ENCODE measurements at places on chromosomes 6 and 20.
A peak's percentile ranks its signal among the peaks of the same experiment; 100 is the strongest.

DNA sequence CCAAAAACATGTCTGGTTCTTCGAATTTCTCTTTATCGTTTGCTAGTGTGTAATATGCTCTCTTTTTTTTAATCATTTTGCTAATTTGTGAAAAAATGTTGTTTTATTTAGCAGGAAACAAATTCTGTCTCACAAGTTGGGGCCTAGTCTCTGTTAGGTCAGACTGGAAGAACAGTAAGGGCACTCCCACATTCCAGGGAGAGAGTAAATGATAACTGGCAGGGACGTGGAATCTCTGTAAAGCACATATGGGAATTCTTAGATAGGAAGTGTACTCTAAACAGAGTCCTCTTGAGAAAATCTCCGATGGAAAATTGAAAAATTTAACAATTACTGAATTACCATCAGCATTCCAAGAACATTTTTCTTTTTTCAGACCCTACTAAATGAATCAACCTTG is 16.4 kb upstream of the CCDC28A start:
- no peak for DNase-seq

DNA sequence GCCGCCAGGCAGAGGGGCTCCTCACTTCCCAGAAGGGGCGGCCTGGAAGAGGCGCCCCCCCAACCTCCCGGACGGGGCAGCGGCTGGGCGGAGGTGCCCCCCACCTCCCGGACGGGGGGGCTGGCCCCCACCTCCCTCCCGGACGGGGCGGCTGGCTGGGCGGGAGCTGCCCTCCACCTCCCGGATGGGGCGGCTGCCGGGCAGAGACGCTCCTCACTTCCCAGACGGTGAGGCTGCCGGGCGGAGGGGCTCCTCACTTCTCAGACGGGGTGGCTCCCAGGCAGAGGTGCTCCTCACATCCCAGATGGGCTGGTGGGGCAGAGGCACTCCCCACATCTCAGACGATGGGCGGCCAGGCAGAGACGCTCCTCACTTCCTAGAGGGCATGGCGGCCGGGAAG is 389.7 kb upstream of the EYS start:
- no peak for DNase-seq

DNA sequence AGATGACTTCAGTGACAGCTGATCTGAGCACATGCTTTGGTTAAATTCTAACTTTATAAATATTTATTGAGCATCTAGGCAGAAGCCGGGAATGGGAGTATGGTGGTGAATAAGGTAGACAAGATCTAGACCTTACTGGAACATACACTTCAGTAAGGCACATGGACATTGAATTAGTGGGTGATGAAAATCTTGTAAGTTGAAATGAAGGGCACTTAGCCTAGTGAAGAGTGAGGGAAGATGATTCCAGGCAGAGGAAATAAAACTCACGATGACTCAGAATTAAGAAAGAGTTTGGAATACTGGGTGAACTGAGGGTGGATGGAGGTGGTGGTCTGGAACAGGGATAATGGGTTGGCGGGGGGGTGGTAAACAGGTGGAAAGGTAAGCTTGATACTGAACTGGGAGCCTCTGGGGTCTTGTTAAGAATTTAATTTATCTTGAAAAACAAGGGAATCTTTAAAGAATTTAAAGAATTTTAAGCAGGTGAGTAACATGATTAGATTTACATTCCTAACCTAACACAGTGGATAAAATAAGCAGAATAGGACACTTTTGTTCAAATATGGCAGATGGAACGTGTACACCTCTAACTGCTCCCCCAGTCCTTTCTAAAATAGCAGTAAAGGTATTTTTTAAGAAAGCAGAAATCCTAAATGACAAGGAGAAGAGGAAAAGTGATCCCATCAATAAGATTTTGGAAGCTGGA is 75.2 kb upstream of the ARHGAP18 start:
- DNase-seq = no peak

GRCh38 chr20:49877386-49877921 is 37.9 kb downstream of the SPATA2 start:
- DNase-seq = no peak

DNA sequence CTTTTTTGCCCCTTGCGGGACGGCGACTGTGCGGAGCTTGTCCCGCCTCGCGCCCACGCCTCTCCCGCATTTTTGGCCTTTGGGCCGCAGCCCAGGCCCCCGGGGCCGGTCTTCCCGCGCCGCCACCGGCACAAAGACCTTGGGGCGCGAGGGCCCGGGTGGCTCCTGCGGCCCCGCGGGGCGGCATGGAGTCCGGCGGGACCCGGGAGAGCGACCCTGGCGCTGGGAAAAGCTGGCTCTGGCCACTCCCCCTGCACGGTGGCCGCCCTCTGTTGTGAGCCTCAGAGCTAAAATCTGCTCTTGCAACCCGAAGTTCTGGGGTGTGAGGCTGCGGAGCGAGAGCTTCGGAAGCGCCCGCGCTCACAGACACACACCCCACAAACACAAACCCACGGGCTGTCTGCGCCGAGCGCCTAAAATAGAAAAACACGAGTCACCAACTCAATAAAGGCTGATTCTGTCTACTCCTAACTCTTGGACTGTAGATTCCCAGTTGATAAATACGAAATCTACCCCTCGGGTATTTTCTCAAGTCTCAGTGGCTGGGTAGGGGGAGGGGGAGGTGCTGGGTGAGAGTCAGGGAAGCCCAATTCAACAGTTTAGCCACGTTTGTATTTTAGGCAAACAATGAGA is 496 bp upstream of the BEND3 start:
- DNase-seq = peak; percentile 4

DNA sequence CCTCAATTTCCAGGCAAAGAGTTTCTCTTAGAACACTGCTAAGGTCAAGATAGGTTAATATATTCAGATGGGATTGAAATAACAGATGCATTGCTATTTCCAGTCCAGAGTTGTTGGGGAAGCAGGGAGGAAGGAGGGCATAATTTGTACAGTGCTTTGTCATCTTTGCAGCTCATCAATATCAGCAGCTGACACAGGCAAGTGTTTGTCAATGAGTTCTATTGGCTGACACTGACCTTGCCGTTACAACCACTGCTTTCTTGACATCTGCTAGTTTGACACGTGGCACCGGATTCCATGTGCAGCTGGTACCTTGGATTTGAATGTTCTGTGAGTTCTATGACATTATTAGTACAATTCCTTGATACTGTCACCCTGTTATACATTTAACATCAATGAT is 28.0 kb upstream of the MLIP start:
- DNase-seq = no peak

DNA sequence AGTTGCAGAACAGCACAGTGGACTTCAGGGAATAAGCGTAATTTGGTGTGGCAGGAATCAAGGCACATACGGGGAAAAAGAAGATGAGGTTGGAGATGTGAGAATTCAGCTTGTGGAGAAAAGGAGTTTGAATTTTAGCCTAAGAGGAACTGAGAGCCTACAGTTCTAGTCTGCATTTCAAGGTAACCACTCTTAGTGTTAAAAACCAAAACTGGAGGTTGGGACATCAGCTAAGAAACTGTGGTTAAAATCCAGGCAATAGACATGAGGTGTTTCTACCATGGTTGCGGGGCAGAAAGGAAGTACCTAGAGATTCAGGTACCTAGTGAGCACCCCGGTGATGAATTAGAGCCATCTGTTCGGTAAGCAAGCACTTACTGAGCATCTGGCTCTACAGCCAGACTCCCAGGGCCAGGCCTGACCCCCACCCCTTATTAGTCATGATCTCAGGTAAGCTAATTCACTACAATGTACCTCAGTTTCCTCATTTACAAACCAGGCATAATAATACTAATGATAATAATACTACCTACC is 44.4 kb downstream of the FAXC start:
- no peak for DNase-seq

- DNase-seq = peak; percentile 31
Measured at GRCh38 chr20:59078231-59078630, 35.6 kb upstream of the PRELID3B start.

GRCh38 chr6:110653381-110653780 is 161.9 kb downstream of the CDK19 start:
- no peak for DNase-seq

GRCh38 chr6:139308286-139308916 is 16.6 kb upstream of the TXLNB start:
- peak; percentile 78 for DNase-seq

- no peak for DNase-seq
Measured at GRCh38 chr20:47133809-47134456, 222.6 kb downstream of the ZMYND8 start.

GRCh38 chr6:92111386-92111785 is 1308.0 kb downstream of the EPHA7 start:
- peak; percentile 64 for DNase-seq

GRCh38 chr6:73340048-73340447 is 14.0 kb downstream of the DPPA5 start:
- no peak for DNase-seq

- DNase-seq = no peak
Measured at GRCh38 chr6:159682295-159682694, 10.7 kb downstream of the SOD2 start.

DNA sequence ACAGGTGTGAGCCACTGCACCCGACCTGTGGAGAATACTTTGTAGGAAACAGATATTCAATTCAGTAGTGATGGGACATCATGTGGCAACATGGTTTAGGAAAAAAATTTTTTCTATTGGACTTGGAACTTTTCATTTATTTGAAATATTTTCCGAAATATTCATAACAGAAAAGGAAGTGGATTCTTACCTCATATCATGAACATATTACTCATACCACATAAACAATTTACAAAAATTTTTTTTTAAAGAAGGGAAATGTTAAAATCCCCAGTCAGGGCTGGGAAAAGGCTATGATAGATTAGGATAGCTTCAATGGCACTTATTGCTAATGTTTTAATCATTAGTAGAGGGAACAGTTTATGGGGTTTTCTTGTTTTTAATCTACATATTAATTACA is 6.8 kb upstream of the ALDH8A1 start:
- DNase-seq = peak; percentile 28

DNA sequence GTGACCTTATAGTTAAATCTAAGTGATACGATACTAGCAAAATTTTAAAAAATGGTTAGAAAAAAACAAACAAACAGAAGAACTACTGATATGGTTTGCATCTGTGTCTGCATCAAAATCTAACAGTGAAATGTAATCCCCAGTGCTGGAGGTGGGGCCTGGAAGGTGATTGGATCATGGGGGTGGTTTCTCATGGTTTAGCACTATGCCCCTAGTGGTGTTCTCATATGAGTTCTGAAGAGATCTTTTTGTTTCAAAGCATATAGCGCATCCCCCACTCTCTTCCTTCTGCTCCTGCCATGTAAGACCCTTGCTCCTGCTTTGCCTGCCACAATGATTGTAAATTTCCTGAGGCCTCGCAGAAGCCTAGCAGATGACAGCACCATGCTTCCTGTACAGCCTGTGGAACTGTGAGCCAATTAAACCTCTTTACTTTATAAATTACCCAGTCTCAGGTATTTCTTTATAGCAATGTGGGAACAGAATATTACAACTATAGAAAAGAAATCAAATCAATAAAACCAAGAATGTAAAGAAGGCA is 5.4 kb downstream of the FBXL4 start:
- no peak for DNase-seq

DNA sequence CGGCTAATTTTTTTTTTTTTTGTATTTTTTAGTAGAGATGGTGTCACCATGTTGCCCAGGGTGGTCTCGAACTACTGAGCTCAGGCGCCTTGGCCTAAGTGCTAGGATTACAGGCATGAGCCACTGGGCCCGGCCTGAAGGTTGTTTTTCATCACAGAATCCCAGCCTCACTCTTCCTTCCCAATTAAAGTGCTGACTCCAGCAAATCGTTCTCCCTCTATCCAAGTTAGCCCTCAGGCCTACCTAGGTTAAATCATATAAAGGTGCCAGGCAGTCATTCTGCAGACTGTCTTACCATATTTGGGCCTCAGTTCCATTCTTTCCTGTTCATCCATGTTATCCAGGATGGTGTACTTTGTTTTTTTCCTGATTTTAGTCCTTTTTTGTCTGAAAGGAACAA is 56.4 kb downstream of the ALDH5A1 start:
- no peak for DNase-seq

GRCh38 chr6:109701774-109702173 is 10.7 kb downstream of the FIG4 start:
- DNase-seq = peak; percentile 91

DNA sequence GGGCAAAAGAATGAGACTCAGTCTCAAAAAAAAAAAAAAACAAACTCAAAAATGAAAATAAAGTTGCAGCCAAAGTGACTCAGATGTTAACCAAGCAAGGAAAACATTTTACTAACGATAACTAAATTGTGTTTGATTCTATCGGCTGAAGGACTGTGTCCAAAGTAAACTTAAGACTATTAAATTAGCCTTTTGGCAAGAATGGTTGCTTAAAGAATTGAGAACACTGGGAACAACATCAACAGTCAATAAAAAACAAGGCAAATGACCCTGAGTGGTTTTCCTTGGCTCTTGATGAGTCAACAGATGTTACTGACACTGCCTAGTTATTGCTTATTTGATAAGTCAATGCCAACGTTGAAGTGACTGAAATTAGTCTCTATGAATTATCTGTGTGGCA is 36.7 kb downstream of the POU3F2 start:
- DNase-seq = no peak

GRCh38 chr20:49808753-49809152 is 3.9 kb upstream of the SLC9A8 start:
- DNase-seq = peak; percentile 65

- peak; percentile 31 for DNase-seq
Measured at GRCh38 chr6:27096834-27097511, 150.5 kb upstream of the PRSS16 start.

DNA sequence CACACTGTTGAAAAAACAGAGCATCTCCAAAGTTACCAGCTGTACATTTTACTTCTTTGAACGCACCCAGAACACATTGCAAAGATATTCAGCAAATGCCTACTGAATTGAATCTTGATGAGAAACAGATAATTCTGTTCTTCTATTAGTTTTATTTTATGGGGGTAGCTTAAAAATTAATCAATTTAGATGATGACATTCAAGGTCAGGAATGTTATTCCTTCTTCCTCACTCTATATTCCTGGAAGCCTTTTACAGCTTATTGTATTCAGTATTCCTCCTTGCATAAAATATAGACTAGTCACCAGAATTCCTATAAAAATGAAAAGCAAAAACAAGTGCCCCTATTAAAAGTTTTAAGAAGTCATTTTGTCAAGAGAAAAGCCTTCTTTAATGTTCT is 21.4 kb upstream of the GMDS start:
- no peak for DNase-seq

DNA sequence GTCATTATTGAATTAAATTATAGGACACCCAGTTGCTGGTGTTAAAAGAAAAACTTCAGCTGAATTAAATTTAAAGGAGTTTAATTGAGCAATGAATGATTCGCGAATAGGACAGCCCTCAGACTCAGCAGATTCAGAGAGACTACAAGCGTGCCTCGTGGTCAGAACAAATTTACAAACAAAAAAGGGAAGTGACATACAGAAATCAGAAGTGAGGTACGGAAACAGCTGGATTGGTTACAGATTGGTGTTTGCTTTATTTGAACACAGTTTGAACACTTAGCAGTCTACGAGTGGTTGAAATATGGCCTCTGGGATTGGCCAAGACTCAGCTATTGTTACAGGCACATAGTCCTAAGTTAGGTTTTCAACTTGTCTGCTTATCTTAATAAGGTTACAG is 25.8 kb upstream of the TNFRSF21 start:
- DNase-seq = peak; percentile 80

GRCh38 chr6:116040993-116041392 is 19.7 kb downstream of the FRK start:
- DNase-seq = no peak

Measured in inflammatory macrophage treated with lipopolysaccharide for 4 hours (primary cell).